ENCODE measurements at places on chromosomes 11 and 22.
A peak's percentile ranks its signal among the peaks of the same experiment; 100 is the strongest.

DNA sequence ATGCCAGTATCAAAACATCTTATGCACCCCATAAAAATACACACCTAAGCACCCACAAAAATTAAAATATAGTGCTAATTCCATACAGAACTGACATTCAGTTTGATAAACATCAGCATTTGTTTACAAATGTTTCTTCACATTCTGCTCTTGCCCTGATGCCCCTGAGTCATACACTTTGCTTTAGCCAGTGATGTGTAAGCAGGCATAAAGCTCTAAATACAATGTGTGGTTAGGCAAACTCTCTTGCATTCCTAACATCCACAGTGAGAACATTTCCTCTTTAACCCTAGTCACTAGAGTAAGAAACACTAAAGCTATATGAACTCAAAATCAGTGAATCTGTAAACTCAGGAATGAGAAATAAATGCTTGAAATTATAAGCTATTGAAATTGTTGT, 1060.7 kb downstream of the FAM181B start:
- DNase-seq, result no peak

DNA sequence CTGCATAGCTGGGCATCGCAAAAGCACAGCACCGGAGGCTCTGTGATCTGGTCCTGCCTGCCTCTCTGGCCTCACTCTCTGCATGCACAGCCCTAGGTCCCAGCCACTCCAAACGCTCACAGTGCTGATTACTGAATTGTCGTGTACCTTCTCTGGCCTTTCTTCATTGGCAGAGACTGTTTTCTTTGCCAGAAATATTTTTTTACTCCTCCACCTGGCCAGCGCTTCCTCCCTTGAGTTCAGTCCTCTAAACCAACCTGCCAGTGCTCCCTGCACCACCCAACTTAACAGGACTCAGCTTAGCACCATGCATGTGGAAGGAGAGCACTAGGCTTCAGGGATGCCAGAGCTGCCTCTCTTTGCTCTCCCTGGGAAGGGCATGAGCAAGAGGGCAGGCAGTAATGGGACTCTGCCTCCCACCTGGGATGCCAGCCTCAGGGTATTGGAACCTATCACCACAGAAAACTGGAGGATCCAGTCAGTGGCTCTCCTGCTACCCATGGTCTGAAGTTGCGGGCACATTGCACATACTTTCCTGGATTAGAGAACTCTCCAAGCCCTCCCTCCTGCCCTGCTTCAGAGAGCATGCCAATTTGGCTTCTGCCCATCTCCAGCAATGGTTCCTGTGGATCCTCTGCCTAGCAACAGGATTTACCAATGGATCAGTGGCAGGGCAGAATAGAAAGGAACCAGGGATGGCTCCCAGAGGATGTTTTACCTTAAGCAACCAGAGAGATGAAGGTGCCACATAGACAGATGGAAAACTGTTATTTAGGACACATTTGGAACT, 37.0 kb upstream of the GNAZ start:
- no peak for DNase-seq

DNA sequence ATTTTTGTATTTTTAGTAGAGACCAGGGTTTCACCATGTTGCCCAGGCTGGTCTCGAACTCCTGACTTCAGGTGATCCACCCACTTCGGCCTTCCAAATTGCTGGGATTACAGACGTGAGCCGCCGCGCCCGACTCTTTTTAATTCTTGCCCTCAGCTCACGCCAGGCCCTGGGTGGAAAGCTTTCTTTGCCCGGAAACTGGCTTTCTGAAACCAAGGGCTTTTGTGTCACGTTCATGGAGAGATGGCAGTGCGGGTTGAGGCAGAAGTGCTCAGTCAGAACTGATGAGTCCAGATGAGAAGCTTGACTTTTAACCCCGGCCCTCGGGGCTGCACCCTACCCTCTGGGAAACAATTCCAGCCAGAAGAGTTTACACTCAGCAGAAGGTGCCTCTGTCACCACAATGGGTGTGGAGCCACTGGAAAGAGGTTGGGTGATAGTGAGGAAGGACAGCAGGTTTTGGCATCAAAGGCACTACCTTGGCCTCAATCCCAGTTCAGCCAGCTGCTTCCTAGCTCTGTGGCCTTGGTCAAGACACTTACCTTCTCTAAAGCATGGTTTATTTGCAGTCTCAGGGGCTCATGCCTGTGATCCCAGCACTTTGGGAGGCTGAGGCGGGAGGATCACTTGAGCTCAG, 890 bp upstream of the ARFGAP3 start:
- DNase-seq, result no peak

GRCh38 chr22:17396516-17396915, 27.3 kb downstream of the CECR2 start:
- no peak for DNase-seq

DNA sequence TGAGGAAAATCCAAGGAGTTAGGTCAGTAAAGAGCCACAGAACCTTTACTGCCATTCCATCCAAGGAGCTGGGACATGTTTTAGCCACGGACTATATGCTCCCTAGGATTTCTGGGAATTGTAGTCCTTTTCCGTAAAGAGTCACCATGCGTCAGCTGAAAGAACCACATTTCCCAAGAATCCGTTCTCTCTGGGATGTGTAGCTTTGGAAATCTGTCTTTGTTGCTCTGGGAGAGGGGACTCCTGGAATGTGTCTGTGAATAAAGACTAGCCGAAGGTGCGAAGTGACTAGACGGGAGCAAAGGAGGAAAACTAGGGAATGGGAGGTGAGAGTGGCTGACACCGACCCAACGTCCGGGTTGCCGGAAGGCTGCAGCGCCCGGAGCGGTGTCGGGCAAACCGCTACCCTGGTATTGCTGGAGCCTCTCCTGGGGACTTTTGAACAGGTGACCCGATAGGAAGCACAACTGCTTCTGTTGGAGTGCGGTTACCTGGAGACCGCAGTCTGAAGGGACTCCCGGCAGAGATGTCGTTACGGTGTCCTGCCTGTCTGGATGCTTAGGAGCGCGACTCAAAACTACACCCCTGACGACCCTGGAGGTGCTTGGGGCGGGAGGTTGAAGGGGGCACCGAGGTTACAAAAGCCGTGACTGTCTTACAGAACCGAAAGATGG, at the start of gene IFTAP:
Gene IFTAP (plus strand): TSS at position 187 of the 674 bp plus-strand sequence. CDS start 15,602 bp downstream, outside the sequence.
- DNase-seq, result peak; percentile 88

DNA sequence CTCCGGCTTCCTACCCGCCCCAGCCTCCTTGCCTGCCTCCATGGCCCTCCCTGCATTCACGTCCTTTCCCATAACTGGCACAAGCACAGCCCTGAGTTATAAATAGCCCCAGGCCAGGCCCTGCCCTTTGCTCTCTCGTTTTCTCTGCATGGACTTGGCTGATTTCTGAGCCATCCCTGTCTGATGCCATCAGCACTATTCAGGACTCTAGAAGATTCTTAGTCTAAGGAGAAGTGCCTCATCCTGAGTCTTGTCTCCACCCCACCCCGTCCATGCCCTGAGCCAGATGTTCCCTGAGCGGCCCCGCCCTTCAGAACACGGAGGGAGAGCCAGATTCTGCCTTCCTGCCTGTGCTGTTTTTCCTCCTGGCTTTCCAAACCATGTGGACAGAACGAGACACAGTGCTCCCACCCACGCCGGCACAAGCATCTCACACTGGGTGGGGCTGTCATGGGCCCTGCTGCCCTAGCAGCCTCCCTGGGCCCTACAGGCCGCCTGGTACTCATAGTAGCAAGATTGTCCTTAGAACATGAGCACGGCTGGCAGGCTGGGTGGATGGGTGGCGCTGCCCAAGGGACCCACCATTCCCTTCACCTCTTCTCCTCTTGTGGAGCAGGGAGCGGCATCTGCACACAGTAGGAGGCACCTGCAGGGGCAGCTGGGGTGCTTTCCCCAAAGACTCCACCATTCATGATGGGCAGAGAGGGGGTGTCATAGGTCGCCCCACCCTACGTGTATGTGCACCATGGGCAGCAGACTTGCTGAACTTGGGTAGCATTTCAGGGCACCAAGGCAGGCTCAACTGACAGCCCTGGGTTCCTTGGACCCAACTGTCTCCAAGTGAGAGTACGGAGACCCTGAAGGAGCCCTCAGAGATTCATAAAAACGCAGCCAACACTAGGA, 76.9 kb downstream of the BCR start:
- DNase-seq, result peak; percentile 10

DNA sequence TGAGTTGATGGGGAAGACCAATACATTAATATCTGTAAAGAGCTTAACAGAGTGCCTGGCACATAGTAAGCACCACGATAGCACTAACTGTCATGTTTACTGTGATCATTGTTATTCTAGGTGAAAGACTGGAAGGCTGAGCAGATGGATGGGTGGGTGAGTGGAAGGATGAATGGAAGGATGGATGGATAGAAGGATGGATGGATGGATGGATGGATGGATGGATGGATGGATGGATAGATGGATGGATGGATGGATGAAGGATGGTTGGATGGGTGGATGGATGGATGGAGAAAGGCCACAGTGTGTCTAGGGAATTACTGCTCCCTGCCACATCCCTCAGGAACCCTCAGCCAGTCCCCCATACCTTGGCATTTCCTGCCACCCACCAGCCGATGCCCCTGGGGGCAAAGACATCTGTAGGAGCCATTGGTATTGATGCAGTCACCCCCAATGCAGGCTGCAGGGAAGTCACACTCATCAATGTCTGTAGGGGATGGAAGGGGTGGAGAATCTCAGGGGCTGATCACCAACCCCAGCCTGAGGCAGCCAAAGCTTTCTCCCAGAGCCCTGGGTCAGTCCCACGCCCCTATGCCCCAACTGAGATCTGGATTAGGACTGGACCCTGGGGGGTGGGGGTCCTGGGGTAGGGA, 15.3 kb downstream of the LTBP3 start:
- DNase-seq, result no peak

- no peak for DNase-seq
These were observed 13.0 kb downstream of the MAML2 start for GRCh38 chr11:96329855-96330510.

- no peak for DNase-seq
These were observed 11.0 kb upstream of the CWF19L2 start for GRCh38 chr11:107468596-107468995.

GRCh38 chr11:43067681-43068080, 244.1 kb upstream of the API5 start:
- DNase-seq, result no peak

DNA sequence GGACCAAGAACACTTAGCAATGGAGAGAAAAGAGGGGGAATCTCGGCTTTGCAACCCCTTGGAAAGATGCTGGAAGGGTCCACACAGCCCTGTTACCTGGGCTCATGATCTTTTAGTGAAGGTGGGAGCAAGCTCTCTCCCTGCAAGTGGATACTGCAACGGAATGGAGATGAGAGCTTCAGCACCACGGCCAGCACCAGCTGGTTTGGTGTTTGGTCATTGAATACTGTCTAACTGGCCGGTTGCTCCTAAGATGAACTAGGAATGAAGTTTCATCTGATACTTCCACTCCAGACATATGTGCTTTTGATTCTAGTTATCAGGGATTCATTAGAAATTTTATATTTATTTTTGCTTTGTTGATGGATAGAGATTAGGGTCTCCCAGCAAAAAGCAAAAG, 16.3 kb downstream of the HTR3A start:
- peak; percentile 6 for DNase-seq

DNA sequence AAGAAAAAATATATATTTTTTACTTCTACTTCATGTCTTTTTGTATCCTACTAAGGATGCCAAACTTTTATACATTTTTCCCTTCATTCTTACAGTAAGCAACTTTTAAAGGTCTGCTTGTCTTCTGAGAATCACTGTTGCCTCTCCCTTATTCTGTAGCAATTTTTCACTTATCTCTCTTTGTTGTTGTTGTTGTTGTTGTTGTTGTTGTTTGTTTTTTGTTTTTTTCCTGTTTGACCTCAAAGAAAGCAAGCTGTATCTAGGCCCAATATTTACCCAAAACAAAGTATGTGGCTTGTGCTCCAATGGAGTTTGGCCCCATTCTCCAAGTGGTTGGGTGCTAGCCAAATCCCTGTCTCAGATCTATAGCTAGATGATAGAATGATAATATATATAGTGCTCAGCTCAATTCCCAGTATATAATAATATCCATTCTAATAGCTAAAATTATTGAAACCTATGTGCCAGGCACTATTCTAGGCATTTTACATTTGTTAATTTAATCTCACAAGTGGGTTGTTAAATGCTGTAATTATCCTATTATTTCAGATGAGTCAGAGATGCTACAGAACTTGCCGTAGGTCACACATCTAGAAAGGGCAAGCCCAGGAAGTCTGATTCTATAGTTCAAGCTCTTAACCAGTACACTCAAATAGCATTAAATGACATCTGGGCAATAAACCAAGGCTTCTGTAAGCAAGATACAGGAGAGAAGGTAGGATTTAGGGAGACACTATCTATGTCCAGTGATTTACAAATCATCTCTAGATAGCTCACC, 205.1 kb upstream of the PITPNB start:
- no peak for DNase-seq

DNA sequence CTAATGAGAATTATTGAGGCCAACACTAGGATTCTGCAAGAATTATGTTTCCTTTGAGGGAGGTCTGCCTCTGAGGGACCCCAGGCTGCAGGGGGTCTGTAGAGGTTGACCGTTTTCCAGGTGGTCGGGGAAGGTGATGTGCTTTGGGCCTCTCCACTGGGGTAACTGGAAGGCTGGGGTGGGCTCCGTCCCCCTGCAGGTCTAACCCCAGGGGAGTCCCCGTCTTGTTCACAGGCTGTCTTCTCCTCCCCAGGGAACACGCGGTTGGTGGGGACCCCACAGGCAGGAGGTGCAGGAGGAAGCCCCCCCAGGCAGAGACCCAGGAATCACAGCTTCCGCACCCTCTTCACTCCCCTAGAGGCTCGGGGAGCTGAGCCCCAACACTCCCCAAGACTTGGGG, 726.4 kb downstream of the BRD1 start:
- no peak for DNase-seq

DNA sequence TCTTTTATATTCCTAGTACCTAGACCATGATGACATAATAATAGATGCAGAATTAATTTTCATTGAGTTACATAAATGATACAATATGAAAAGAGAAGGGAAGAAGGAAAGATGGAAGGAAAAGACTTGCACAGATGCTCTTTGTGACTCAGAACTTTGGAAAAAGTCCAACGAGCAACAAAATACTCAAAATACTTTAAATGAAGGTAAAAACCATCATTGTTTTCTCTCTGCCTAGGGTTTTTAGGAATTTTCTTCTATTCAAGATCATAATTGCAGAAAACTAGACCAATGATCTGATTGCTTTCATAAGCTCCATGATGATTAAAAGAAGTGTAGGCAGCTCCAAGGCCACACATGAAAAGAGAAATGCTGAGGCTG, 276.9 kb downstream of the KIRREL3 start:
- DNase-seq, result no peak

All from HFFc6 (cell line).